Glomerular endothelial cell (primary cell): ENCODE measurements at places on chromosomes 3 and 15. TPM values are rescaled to one million over a fixed set of nuclear protein-coding genes. Genes with fewer than 3 reads are reported as not detected.

DNA sequence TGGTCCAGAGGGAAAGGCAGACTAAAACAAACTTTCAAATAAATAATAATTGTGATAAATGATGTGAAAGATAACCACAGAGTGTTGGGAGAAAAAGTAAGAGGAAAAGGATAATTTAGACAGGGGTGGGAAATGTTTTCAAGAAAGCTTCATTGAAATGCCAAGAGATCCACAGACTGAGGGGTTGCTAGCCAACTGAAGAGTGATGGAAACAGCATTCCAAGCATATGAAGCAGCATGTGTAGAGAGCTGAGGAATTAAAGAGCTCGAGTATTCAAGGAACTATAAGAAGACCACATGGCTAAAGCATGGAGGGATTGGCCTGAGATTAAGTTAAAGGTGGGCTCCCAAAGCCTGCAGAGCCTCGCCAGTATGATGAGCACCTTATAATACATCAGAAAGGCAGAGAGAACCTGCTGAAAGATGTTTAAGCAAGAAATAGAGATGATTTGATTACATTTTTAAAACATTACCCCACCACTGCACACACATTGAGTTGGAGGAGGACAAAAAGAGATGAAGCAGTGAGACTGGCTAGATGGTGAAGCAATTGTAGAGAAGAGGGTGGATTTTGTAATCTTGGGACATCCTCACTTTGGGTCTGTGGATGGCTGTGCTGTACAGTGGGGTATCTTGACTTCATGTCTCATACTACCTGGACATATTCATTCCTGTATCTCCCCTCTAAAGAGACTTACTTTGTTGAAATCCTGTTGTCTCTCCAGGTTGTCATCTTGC is 100.8 kb downstream of the STAC start:
- DNase-seq = no peak

- DNase-seq = no peak
These were observed 1.1 kb upstream of the SEMA3G start for GRCh38 chr3:52446042-52446441.

GRCh38 chr3:113221721-113222257 is 10.4 kb downstream of the BOC start:
- no peak for DNase-seq

Gene MEX3B
- 15.6 and 23.6 TPM in 2 replicates for total RNA-seq

DNA sequence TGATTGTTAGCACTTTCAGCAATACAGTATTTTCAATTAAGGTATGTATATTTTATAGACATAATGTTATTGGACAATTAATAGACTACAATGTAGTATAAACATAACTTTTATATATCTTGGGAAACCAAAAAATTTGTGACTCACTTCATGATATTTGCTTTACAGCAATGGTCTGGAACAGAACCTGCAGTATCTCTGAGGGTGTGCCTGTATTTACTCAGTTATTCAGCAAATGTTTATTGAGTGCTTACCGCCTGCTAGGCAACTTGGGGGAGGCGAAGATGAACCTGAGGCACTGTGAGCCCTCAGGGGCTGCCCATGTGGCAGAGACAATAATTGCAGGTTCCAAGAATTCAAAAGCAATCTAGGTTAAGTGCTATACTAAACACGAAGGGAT is 144.8 kb downstream of the GABRB3 start:
- DNase-seq = no peak

- no peak for DNase-seq
These were observed 197.9 kb downstream of the TPRG1 start for GRCh38 chr3:189369636-189370035.

- DNase-seq = no peak
These were observed 620.4 kb upstream of the NR2F2 start for GRCh38 chr15:95709959-95710695.

GRCh38 chr15:75034615-75035014 is 11.2 kb downstream of the PPCDC start:
- no peak for DNase-seq

DNA sequence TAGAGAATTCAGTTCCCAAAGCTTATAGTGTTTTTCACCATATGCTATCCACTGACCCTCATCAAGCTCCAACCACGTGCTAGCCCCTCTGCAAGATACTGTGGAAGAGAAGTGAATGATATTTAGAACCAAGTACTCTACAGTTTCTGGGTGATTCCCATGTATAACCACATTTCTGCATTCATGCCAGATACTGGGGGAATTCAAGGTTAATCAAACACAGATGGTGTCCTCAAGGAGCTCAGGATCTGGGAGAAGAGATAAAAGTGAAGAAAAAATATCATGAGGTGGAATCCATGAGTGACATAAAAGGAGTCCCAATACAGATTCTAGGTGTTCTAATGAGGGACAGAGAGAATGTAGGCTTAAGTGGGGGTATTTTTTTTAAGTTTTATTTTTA is 195.8 kb downstream of the FHIT start:
- DNase-seq = no peak

Gene CCR1
- total RNA-seq = not detected in 2 replicates

Gene CKMT1B
- total RNA-seq = not detected in 2 replicates

Gene SNTN
- total RNA-seq = not detected in 2 replicates

GRCh38 chr3:97689111-97689510 is 75.4 kb upstream of the ARL6 start:
- no peak for DNase-seq

GRCh38 chr15:72281713-72282112 is 9.4 kb upstream of the PARP6 start:
- no peak for DNase-seq

DNA sequence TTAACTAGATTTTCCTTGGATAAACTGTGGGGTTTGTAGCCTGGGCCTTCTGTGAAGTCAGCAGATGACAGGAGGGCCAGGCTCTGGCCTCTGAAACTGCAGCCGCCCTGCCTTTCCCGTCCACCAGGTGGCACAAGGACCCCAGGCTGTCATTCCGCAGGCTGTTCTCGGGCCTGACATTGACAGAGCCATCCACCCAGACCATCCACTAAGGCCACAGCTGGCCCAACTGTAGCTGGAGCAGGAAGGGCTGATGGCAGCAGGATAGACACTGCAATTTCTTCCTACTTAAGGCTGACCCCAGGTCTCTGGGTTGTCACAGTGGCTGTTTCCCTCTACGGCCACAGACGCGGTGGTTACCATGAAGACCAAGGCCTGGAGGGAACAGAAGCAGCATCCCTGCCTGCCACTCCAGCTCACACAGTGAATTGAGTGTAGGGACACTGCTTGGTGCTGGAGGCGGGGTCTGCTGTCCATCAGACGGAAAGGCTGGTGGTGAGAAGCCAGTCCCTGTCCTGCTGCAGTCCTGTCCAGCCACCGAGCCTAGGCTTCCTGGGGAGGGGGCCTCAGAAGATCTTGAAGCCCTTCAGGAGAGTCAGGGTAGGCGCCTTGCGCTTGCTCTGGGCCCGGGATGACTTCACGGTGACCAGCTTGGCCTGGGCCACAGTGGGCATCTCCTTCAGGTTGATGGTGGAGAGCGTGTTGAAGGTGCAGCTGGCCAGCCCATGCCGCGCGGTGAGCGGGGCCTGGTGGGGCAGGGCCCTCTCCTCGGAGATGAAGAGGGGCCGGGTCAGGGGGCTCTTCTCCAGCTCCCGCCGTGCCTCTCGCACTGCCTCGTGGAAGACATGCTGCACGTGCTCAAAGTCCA is 9.4 kb downstream of the SLC51B start:
- no peak for DNase-seq

DNA sequence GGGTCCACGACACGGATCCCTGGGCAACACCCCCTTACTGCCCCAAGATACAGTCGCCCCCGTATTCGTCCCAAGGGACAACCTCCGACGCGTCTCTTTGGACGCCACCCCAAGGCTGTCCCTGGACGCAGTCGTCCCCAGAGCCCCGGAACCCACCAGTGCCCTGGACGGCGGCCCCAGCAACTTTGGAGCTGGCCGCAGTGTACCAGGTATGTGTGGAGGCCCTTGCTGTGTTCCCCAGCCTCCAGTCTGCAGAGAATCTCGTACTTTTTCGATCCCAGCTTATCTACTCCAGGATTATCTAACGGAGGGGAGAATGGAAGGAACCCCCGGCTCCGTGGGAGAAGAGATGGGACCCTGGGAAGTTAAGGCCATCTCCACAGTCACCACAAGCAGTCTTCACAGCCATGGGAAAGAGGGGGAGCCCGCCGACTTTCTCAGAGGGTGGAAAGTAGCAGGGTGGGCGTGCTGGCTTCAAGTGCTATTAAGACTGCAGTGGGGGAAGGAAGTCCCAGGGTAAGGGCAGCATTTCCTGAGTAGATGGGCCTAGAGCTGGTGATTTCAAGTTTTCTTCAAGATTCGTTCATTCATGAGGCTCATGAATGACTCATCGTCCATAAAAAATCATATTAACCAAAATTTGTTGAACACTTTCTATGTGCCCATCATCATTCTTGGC is 1.1 kb downstream of the MESP2 start:
- DNase-seq = no peak

DNA sequence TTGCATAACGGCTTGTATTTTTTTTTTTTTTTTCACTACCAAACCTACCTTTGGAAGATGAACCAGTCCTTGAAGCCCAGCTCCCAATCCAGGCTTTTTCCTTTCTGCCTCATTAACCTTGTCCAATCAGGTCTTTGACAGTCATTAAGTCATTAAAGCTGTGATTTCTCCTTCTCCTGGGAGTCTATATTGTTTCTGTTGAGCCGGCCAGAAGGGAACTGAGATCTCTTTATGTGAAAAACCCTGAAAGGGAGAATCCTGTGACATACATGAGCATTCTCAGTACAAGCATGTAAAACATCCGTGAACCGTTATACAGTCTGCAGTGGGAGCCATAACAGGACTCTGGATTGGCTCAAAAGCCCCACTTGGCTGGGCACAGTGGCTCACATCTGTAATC is 40.0 kb downstream of the ZNF589 start:
- no peak for DNase-seq

Gene MOBP
- total RNA-seq = 0.23 TPM in 1 of 2 replicates, not detected in the other
